ENCODE measurements at places on chromosomes 16 and 17. TPM values are rescaled to one million over a fixed set of nuclear protein-coding genes. Genes with fewer than 3 reads are reported as not detected.

The HEXD gene
- polyA plus RNA-seq = 8.9 TPM

The AFMID gene
- 45.7 TPM for polyA plus RNA-seq

The FN3K gene
- polyA plus RNA-seq = not detected

The PDILT gene
- not detected for polyA plus RNA-seq

The PPP1R27 gene
- polyA plus RNA-seq = 1.5 TPM

DNA sequence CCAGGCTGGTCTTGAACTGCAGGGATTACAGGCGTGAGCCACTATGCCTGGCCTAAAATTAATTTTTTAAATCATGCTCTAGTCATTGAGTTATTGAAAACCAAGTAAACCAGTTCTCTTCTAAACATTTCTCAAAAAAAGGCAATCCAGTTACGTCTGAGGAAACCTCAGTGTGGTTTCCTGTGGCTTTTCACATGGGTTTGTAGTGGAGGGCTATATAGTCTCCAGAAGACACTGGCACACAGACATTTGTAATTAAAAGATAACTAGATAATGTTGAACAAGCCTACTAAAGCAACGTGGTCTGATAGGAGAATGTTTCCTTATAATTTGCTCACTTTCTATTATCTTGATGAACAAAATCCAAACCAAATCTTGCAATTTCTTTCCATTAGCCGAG, 5.2 kb upstream of the TOB1 start:
- DNase-seq = no peak

- no peak for DNase-seq
Measured at GRCh38 chr17:69870091-69870530, 204.9 kb upstream of the KCNJ16 start.

- DNase-seq = no peak
Measured at GRCh38 chr17:48995304-48995973, 1.7 kb upstream of the IGF2BP1 start.

- no peak for DNase-seq
Measured at GRCh38 chr17:61134551-61135235, 264.9 kb upstream of the TBX2 start.

- DNase-seq = no peak
Measured at GRCh38 chr17:63345611-63346010, 100.5 kb downstream of the CYB561 start.

- no peak for DNase-seq
Measured at GRCh38 chr17:20203018-20203417, 193.9 kb downstream of the SPECC1 start.

DNA sequence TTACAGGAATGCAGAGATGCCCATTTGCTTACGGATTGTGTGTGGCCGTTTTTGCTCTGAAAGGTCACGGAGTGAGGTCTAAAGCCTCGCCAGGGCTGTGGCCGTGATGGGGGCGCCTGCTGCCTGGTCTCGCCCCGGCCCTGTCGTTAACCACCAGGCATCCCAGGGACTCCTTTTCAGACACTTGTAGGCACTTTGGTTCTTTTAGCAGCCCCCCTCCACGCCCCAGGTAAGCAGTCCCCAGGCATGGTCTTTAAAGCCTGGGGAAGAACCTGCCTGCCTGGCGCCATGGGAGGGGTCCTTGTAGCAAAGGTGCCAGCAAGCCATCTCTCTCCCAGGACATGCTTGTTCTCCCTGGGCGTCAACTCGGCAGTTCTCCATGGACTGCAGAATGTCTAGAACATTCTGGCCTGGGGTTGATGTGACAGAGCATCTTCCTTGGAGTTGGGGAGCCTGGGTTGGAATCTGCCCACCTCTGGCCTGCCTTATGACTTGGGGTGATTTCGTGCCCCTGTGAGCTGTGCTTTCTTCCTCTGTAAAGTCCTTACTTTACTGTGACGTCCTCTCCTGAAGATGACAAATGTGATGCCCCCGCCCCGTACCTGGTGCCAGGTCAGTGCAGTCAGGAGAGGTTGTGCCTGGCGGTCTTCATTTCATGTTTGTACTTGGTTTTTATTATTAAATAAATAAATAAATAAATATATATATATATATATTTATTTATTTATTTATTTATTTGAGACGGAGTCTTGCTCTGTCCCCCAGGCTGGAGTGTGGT, 5.4 kb downstream of the KCTD5 start:
- DNase-seq = no peak

Measured in CD14-positive monocyte (primary cell).